ENCODE measurements at places on chromosomes 5 and 9.

DNA sequence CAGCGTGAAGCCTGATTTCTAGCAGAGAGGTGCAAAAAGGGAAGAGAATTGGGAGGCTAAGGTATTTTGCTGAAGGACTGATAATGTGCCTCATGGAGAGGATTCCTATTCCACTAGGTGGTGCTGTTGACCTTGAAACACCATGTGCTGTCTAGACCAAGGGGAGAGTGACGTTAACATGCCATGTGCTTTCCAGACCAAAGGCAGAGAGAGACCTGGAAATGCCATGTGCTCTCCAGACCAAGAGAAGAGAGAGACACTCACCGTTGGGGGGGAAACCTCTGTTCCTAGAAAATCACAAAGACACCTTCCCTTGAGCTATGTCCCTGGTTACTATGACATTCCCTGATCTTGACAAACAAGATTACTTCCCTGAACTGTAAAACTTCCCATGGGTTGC lies 286.0 kb upstream of the TUSC1 start:
- DNase-seq, result no peak

DNA sequence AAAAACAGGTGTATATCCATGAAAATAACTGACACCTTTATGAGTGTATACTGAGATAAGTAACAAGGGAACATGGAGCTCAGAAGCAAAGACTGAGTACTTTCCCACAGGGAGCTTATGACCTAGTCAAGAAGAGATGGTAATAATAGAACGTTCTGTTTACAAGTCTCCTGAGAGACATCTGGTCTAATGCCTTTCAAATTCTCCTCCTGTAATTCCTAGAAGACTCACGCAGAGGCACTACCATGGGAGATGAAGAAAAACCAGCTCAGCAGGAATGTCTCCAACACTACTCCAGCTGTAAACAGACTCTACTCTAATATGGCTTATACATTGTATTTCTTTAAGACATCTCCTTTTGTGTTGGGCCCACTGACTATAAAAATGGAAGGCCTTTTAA lies 503.6 kb upstream of the TUSC1 start:
- DNase-seq, result no peak

DNA sequence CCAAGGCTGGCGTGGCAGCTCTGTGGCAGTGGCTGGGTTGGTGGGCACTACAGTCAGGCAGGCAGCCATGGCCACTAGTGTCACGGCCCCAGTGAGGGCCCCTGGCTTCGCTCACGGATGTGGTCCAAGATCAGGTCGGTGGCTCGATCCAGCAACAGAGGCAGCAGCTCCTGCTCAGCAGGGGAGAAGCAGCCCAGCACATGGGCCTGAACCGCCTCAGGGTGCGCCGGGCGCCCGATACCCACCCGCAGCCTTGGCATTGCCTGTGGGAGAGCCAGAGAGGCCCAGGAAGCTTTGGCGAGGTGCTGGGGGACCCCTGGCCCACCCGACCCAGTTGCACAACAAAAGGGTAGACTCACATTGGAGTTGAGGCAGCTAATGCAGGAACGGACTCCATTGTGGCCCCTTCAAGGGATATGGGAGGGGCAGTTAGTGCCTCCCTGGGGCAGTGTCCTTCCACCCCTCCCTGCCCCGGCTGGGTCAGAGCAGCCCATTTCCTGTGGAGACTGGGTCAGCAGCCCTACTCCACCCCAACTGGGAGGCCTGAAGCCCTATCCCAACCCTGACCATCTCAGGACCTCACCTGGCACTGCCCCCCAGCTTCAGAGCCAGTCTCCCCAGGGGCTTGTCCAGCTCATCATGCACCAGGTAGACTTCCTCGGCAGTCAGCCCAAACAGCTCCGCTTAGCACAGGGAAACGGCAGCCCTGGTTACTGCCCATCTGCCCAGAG lies 1.3 kb downstream of the PTRH1 start:
- no peak for DNase-seq

GRCh38 chr5:179287631-179288030 lies 57.6 kb downstream of the ADAMTS2 start:
- no peak for DNase-seq

DNA sequence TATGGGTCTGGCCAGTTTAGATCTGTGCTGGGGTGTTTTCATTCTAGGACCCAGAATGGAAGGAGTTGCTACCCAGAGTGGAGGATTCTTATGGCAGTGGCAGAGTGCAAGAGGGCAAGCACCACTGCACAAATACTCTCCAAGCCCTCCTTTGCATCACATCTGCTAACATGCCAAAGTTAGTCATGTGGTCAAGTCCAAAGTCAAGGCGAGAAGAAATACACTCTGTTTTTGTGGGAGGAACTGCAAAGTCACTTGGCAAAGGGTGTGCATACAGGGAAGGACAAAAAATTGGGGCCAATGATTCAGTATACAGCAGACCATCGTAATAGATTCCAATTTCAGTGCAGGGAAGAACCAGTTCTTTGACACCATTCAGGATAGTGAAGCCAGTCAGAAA lies 43.9 kb upstream of the HMGCS1 start:
- no peak for DNase-seq

GRCh38 chr9:115553060-115553773 lies 435.3 kb upstream of the TNC start:
- no peak for DNase-seq

- no peak for DNase-seq
Observed at GRCh38 chr5:157359356-157360055, 93.6 kb downstream of the CYFIP2 start.

DNA sequence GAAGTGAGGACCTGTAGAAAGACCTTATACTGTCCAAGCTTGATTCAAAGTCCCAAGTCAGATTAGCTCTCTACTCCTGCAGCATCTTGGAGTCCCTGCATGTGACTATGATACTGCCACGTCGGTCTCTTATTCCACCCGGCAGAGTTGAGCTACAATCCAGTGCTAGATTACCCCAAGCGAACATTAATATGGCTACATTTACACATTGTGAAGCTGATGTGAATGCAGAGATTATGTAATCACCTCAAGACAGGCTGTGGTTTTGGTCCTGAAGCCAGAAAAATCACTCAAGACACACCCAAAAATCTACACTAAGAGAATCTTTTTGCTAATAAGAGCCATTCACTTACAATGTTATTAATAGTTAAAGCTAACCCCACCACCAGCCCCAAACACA lies 116.7 kb downstream of the GNA14 start:
- DNase-seq, result no peak

DNA sequence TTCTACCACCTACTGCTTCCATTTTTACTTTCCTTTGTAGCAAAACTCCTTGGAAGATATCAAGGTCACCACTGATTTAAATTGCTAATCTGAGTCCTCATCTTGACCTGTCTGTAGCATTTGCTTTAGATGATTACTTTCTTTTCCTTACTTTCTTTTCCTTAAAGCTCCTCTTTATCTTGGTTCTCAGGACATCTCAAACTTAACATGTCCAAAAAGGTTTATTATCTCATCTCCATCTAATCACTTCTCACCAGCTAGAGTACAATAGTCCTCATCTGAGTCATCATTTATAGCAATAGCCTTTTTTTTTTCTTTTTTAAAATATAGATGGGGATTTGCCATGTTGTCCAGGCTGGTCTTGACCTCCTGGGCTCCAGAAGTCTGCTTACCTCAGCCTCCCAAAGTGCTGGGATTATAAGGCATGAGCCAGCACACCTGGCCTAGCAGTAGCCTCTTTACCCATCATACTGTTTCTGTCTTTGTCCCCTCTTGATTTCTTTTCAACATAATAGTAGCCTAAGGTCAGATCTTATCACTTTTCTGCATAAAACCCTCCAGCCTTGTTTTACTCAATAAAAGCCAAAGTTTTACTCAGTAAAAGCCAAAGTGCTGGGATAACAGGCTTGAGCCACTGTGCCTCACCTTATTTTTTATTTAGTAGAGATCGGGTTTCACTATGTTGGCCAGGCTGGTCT lies 32.9 kb upstream of the GPR21 start:
- DNase-seq, result no peak

GRCh38 chr9:120919843-120920805 lies 6.5 kb downstream of the TRAF1 start:
- no peak for DNase-seq

DNA sequence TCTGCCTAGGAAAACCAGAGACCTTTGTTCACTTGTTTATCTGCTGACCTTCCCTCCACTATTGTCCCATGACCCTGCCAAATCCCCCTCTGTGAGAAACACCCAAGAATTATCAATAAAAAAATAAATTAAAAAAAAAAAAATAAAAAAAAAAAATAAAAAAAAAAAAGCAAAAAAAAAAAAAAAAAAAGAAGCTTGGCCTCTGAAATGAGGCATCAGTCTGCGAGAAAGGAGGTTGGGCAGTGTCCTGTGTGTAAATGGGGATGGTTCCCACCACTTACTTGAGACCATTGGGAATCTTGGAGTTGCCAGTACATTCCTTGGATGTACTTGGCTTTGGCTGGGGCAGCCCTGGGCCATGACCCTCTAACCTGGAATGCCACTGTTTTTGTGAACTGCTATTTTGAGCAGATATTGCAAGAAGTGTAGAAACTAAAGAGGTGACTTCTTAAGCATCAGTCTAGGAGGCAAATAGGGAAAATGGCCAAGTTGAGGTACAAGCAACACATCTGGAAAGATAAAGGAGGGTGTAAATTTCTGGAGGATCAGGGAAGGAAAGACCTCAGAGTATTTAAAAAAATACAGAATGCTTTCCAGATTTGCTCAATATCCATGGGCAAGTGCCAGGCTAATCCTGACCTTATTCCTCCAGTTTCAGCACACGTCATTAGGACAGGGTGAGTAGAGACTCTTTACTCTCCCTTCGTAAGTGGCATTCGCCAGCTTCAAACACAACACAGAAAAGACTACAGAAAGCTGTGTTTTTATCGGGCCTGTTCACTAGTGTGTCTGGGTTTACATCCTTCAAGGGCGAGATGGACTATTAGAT lies 58.1 kb downstream of the HSPA4 start:
- DNase-seq, result no peak

- DNase-seq, result no peak
Observed at GRCh38 chr5:98204798-98205197, 568.7 kb upstream of the RGMB start.

- DNase-seq, result no peak
Observed at GRCh38 chr5:40383749-40384651, 295.7 kb upstream of the PTGER4 start.

- no peak for DNase-seq
Observed at GRCh38 chr9:16171911-16172310, 619.1 kb downstream of the CCDC171 start.

DNA sequence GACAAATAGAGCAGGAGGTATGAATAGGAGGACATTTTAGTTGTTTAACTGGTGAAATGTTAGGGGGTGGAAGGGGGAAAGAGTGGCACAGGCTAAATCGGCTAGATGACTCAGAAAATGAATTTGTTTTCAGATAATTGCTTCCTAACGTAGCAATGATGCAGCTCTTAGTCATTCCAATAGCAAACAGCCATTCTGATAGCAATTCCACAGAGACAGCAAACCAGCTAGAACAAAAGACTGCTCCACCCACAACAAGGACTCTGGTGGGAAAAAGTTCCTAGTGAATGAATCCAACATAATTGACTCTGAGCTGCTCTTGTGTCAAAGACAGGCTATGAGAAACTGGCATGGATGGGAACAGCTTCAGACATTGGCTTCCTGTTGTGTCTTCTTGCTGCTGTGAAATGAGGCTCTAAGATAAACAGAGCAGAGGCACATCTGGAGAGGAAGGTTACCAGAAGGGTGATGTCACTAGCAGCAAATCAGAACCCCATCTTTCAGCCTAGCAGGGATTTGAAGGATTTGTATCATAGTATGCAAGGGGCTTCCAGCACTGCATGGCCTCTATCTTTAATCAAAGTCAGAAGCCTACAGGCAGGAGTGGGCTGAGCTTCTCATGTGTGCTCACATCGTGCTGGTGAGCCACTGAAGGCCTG lies 28.1 kb upstream of the F2RL1 start:
- no peak for DNase-seq

GRCh38 chr5:127550652-127551409 lies 33.4 kb downstream of the PRRC1 start:
- no peak for DNase-seq

DNA sequence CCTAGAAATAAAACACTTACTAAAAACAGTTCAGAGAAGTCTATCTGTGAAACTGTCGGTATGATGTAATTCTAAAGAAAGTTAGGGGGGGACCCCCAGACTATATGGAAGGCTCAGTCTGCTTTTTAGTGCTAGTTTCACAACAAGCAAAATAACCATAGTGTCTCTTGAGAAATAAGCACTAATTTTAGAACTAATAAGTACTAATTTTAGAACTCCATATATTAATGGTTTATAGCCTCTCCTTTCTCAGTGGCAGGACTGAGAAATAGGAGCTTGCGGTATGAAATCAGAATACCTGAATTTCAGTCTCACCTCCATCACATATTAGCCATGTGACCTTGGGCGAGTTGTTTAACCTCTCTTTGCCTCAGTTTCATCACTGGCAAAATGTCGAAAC lies 1.4 kb upstream of the PHF24 start:
- DNase-seq, result no peak

GRCh38 chr5:168679515-168679920 lies 100.3 kb upstream of the PANK3 start:
- peak; percentile 37 for DNase-seq

GRCh38 chr9:124210697-124211096 lies 47.1 kb upstream of the NEK6 start:
- DNase-seq, result no peak

DNA sequence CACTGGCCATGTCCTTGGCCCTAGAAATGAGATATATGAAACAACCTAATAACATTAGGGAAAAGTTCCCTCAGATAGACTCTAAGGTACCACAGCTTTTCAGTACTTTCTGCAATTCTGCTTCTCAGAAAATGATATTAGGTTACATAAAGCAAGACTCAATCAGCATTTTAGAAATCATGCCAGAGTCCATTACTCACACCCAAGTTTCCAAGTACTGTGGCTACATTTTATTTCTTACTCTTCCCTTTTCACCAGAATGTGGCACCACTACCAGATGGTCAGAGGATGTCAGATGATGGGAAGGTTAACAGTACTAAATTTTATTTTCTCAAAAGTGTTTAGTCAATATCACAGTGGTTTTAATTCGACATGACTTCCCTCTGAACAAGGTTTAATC lies 217.2 kb downstream of the MLLT3 start:
- no peak for DNase-seq

GRCh38 chr9:88197781-88198340 lies 59.6 kb upstream of the SPATA31C2 start:
- no peak for DNase-seq

All from activated CD8-positive, alpha-beta memory T cell treated with anti-CD3 and anti-CD28 coated beads for 1 hour (primary cell).